ENCODE measurements at places on chromosomes 7 and 10.

- no peak for DNase-seq
Observed at GRCh38 chr10:126500866-126501265, 112.6 kb upstream of the ADAM12 start.

DNA sequence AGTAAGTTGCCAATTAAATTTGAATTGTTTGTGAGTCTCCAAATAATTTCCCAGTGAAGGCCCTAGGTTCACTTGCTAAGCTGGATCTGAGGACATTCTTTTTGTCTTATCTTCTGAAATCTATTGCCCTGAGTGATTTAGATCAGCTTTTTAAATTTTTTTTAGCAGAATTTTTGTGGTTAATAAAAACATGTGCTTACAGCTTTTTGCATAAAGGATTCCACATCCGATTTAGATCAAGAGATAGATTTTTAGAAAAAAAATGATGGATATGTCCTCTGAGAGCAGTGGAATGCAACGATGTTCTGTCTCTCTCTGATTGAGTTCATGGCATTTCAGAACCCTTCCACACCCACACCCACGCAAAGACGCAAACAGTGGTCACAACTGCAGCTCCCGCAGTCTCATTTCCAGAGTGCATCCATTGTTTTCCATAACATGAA lies 358.8 kb downstream of the SUGCT start:
- DNase-seq: no peak

- DNase-seq: peak; percentile 65
Observed at GRCh38 chr7:2241580-2242540, at the start of the genes MRM2 and NUDT1. TSS of gene MRM2 (minus strand) at chr7:2242205. CDS start at chr7:2242169, 36 bp downstream. TSS of gene NUDT1 (plus strand) at chr7:2242226. CDS start at chr7:2244575, 2,349 bp downstream.

DNA sequence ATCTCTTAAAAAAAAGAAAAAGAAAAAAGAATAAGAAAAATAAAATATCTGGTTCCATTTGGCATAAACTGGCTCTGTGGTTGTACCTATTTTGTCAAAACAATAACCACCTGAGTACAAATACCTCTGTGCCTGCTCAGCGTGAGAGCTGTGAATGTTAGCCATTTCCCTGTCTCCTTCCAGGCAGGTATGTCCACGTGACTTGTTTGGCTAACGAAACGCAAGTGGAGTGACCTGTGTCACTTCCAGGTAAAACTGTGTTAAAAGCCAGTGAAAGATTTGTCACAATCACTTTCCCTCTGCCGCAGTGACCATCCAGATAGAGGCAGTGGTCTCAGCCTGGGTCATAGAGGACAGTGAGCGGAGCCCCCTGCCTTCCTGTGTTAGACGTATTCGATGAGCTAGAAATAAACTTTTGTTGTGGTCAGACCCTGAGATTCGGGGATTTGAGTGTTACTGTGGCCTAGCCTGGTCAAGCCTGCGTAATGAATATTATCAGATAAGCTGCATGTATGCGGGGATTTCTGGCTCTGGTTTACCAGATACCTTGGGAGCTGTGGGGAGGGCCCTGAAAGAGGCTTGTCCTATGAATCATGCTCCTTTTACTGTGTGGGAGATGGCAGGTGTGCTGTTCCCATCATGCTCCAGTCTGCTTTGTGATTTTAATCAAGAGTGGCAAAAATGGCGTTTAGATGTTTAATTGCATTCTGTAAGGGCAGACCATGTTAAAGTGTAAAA lies 3.8 kb downstream of the PTER start:
- DNase-seq: no peak

DNA sequence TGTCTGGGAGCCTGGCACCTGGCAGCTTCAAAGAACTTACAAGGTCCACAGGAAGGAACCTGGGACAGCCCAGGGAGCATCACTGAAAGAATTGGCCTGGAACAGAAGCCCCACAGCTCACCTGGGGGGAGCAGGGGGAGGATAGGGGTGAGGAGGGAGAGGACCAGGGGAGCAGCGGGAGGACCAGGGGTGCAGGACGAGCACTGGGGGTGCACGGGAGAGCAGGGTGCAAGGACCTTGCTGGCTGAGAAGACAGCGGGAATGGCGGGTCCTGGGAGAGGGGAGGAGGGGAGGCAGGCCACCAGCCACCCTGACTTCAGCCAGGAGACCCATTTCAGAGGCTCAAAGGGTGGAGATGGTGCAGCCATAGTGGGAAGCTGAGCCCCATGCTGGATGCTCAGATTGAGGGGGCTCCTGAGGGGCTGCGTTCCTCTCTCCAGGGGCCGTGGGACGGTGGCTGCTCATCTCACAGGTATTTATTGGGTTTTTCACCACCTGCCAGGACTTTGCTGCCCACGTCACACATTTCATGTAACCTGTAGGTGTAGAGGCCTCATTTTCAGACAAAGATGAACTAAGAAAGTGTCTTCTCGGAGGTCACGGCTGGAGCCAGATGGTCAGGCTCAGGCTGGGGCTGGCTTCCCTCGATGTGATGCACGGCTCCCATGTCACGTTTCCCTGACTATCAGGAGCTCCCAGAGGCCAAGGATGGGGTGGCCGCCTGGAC lies 110.1 kb downstream of the WDR37 start:
- no peak for DNase-seq

DNA sequence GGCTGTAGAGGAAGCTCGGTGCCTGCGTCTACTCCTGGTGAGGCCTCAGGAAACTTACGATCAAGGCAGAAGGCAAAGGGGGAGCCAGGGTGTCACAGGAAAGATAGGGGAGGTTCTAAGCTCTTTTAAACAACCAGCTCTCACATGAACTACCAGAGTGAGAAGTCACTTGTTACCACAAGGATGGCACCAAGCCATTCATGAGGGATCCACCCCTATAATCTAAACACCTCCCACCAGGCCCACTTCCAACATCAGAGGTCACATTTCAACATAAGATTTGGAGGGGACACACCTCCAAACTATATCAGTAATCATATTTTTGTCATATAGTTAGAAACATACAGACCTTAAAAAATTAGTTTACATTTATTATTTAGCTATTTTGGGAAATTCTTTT lies 9.4 kb downstream of the NOC3L start:
- no peak for DNase-seq

All from KBM-7 (cell line).